ENCODE measurements at places on chromosomes 5 and 9.
A peak's percentile ranks its signal among the peaks of the same experiment; 100 is the strongest.

DNA sequence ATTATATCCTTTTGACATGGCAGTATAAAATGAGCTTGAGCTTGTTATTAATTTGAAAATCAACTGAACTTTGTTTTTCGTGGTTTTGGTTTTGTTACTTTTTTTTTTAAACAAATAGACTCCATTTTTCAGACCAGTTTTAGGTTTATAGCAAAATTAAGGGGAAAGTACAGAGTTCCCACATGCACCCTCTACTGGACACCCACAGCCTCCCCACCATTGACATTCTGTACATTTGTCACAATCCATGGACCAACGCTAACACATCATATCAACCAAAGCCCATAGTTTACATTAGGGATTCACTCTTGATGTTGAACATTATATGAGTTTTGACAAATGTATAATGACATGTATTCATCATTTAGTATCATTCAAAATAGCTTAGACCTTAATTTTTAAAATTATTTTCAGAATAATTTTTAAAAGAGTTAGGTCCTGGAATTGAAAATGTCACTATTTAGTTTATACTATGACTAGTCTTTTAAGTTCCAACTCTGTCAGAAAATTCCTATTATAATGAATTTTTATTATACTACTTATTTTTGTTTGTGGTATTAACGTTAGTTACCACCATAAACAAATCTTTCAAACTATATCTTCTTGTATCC is 35.3 kb upstream of the JMY start:
- no peak overlapping the region for H3K4me3 ChIP-seq
- H3K4me1 ChIP-seq: no peaks in the 10 kb centered on the region
- no peaks in the 10 kb centered on the region for H3K27me3 ChIP-seq
- DNase-seq: peak; percentile 11
- H3K27ac ChIP-seq: no peak overlapping the region
- no peaks in the 10 kb centered on the region for H3K36me3 ChIP-seq

DNA sequence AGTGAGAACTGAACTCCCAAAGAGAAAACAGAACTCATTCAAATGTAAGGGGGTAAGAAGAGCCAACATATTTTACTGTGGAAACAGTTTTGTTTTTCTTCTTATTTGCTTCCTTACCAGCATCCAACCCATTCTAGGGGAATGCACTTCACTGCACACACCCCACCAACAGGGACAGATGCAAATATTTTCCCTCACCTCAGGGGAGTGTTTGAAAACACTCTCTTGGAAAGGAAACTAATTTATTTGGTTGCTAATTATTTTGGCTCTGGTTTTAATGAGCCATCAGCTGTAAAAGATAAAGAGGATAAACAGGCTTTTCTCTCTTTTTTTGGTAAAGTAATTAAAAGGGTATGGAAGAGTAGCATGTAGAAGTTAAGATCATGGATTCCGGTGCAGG is 413.4 kb downstream of the MAN2A1 start:
- H3K4me3 ChIP-seq: no peak overlapping the region
- peaks cover 14% of the 10 kb centered on the region for H3K4me1 ChIP-seq
- no peak for DNase-seq
- H3K27ac ChIP-seq: no peak overlapping the region

GRCh38 chr5:74916831-74917710 is 50.9 kb upstream of the FAM169A start:
- H3K27me3 ChIP-seq: no peaks in the 10 kb centered on the region
- no peaks in the 10 kb centered on the region for H3K36me3 ChIP-seq

DNA sequence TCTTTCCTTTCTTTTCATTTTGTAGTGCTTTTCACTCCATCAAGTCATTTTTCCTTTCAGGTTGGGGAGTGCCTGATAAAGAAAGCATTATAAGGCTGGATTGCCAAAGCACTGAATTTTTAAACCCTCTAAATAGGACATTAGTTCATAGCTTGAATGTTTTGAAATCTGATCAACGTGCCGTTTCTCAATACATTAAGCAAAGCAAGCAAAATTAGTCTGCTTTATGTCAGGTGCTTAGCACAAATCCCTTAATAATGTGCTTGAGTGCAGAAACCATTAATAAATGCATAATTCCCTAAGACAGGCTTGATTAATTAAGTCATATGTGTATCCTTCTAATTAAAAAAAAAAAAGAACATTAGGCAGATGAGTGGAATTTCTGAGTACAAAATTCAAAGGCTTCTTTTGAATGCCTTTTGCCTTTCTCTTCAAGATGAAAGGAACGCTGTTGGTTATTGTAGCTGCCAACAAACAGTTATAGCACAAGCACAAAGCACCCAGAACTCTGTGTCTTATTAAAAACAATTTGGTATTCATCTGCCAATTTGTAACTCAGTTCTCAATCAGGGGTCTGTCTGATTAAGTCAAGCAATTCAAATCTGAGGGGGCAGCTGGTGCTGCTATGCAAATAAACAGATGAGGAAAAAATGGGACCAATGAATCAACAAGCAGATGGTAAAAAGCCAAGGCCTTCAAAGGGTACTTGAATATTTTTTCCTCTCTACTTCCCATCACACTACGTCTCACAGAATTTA is 233.7 kb downstream of the TLE1 start:
- no peak for DNase-seq
- H3K4me3 ChIP-seq: no peak overlapping the region
- no peaks in the 10 kb centered on the region for H3K36me3 ChIP-seq
- H3K27me3 ChIP-seq: no peaks in the 10 kb centered on the region
- H3K27ac ChIP-seq: no peak overlapping the region

GRCh38 chr9:20353524-20353923 is 268.8 kb downstream of the MLLT3 start:
- H3K4me1 ChIP-seq: peaks cover 32% of the 10 kb centered on the region
- H3K36me3 ChIP-seq: no peaks in the 10 kb centered on the region
- no peak overlapping the region for H3K27ac ChIP-seq
- DNase-seq: no peak
- no peak overlapping the region for H3K4me3 ChIP-seq

- H3K4me3 ChIP-seq: no peak overlapping the region
- no peak for DNase-seq
- peaks cover 12% of the 10 kb centered on the region for H3K4me1 ChIP-seq
- H3K36me3 ChIP-seq: no peaks in the 10 kb centered on the region
Observed at GRCh38 chr5:133371371-133372155, 240.8 kb downstream of the FSTL4 start.

Data from hepatocyte (in vitro differentiated cells).